ENCODE measurements at places on chromosomes 16 and 17.

- no peak for DNase-seq
These were observed 42.2 kb upstream of the HAPSTR1 start for GRCh38 chr16:9049241-9049640.

DNA sequence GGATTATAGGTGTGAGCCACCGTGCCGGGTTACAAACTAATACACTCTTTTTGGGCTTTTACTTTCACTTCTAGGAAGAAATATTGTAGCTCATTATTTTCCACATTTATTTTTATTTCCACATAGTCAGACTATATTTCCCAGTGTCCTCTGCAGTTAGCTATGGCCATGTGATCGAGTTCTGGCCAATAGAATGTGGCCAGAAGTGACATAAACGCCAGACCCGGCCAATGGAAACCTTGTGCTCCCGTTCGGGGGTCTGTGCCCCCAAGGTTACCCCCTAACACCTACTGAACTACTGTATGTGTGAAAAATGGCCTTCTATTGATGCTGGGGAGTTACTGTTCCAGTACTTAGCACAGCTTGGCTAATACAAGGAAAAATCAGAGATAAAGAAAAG lies 13.2 kb upstream of the RPTOR start:
- no peak for DNase-seq

DNA sequence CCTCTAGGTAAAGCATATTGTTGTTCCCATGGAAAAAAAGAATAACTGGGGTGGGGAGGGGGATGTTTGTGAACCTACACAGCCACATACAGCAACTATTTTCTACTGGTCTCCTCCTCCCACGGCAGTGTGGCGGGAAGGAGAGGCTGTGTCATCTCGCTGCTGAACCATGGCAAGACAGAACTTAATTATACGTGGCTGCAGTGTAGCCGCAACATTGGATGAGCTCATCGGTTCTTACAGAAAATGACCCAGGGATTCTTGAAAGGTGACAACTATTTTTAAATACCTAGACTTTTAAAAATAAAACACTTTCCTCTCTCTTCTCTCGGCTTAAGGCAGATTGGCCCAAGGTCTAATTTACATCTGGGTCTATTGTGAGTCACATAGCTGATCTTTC lies 19.8 kb upstream of the TEKT3 start:
- no peak for DNase-seq

- peak; percentile 65 for DNase-seq
These were observed at the start of gene ATP2A3 for GRCh38 chr17:3964203-3965117. ATP2A3 (minus strand) TSS chr17:3964437; CDS start chr17:3964291, 146 bp downstream.

DNA sequence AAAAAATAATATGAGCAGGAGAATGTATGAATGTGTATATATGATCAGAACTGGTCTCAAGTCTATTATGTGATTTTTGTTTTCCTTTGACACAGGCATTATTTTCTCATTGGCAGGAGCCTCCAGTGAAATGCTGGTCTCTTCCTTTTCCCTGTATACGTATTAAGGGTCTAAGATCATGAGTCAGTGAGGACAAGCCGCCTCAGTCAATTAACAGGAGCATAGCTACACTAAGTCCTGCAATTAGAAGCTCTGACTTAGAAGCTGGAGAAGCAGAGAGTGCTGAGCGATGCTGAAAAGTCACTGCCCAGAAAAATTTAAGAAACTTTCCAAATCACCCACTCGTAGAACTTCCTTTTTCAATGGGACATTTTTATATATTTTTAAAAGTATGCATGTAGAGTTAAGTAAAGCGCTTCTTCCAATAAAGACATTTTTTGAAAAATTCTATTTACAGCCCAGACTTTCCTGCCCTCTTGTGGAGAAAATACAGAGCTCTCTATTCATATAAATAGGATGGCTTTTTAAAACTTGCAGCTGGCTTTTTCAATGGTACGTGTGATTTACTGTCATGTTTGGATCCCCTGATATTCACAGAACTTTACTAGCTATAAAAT lies 70.2 kb upstream of the PSMD7 start:
- no peak for DNase-seq

DNA sequence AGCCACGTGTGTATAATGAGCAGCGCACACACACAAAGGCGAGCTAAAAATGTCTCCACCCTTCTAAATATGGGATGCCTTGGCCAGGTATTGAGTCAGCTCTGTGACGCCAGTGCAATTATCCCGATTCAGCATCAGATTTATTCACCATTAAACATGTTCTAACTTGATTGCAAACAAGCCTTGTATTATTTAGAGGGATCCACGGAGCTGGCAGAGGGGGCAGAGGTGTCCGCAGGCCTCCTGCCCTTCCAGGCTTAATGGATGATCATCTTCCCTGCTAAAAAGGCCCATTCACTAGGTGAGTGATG lies 591.7 kb downstream of the MAF start:
- no peak for DNase-seq
